ENCODE measurements at places on chromosomes 2 and 18.

- no peak for DNase-seq
Observed at GRCh38 chr18:79542213-79542612, 137.4 kb upstream of the CTDP1 start.

GRCh38 chr2:111066062-111066593 lies 54.6 kb upstream of the BCL2L11 start:
- no peak for DNase-seq

GRCh38 chr2:85264471-85264870 lies 63.3 kb downstream of the TGOLN2 start:
- no peak for DNase-seq

GRCh38 chr2:215937190-215937589 lies 76.2 kb downstream of the MREG start:
- no peak for DNase-seq

DNA sequence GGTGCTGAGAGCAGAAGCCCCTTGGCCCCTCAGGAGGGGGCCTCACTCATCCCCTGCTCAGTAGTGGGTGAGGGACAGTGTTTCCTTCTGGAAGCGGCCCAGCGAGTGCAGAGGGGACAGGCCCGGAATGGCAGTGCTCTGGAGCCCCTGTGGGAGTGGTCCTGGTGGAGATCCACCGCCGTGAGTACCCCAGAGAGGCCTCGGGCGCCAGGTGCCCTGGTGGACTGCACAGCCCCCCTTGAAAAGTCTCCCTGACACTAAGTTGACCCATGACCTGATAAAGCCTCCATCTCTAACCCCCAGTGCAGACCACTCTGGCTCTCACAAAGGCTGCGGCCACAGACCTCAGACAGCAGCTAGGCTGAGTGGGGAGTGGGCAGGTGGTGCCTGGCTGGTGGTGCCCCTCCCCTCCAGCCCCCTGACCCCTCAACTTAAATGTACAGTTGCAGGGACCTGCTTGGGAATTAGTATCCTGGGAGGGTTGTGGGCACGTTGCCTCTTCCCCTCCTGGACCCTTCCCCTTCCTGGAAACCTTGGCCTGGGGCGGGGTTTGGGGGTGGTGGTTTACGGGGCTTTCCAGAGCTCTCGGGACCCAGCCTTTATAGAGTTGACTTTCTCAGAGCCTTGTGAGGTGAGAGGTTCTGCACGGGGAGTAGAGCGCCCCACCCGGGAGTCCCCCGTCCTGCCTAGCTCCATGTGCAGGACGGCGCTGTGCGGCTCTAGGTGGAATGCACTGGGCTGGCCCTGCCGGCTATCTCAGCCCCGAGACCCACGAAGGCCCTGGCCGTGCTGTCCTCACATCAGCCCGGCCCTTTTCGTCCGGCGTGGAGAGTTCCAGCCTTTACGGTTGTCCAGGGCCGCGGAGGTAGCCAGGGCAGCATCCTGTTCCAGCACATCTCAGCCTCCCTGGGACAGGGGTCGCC lies 62.7 kb downstream of the RTP5 start:
- DNase-seq, result no peak

Measured in T-helper 1 cell (primary cell).